ENCODE measurements at places on chromosomes 12 and 14.

DNA sequence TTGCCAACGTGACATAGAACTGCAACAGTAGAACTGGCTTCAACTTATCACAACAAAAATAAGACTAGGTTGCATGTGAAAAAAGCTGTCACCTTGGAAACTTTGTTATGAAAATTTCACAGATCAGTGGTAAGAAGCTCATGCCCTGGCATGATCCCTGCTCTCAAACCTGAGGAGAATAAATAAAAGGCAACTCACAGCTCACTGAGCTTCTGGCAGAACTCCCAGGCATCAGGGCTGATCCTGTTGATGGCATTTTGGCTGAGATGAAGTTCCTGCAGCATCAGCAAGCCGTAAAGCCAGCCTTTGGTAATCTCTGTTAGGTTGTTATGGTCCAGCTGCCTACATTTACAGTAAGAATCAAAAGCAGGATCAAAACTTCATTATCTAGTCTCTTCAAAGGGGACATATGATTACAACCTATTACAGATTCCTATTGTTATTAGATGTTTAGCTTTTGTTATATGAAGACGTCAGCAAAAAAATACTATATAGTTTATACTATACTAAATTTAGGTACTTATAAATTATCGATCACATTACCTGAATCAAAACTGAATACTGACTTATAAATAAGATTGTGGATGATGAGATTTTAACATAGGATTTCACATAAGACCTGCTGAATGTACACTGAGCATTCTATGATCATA is 32.0 kb downstream of the LRIG3 start:
- no peak for DNase-seq

DNA sequence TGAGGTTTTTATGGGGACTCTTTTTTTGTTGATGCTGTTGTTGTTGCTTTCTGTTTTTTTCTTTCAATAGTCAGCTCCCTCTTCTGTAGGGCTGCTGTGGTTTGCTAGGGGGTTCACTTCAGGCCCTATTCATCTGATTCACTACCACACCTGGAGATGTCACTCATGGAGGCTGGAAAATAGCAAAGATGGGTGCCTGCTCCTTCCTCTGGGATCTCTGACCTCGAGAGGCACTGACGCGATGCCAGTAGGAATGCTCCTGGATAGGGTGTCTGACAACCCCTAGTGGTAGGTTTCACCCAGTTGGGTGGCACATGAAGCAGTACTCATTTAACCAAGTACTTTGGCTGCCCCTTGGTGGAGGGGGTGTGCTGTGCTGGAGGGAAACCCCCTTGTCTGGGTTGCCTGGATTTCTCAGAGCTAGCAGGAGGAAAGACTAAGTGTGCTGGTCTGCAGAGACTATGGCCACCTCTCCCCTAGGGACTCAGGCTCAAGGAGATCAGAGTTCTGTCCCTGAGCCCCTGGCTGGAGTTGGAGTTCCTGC is 745.5 kb downstream of the TMTC2 start:
- DNase-seq: no peak

DNA sequence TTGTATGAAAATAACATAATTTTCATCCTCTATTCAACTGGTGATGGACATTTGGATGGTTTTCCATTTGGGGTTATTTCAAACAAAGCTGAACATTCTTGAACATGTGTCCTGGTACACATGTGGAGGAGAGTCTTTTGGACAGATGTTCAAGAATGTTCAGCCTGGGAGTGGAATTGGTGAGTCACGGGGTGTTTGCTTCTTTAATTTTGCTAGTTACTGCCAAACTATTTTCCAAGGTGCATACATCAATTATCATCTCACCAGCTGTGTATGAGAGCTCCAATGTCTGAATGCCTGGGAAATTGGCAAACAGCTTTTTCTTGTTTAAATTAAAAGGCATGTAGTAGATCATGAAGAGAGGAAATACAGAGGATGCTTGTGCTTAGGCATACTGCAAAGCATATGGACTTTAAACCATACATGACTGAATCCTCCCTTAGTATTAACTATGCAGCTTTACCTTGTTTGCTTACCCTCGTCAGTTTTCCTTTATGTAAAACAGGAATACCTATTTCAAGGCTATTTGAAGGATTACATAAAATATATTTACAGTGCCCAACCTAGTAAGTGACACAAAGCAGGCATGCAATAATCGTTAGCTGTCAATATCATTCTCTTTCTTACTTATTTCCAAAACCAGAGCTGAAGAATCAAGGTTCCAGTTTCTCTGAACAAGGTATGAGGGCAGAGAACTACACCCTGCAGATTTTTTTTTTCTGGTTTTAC is 152.1 kb downstream of the ITPR2 start:
- DNase-seq: no peak

GRCh38 chr12:1758887-1759286 is 61.5 kb upstream of the LRTM2 start:
- DNase-seq: no peak

DNA sequence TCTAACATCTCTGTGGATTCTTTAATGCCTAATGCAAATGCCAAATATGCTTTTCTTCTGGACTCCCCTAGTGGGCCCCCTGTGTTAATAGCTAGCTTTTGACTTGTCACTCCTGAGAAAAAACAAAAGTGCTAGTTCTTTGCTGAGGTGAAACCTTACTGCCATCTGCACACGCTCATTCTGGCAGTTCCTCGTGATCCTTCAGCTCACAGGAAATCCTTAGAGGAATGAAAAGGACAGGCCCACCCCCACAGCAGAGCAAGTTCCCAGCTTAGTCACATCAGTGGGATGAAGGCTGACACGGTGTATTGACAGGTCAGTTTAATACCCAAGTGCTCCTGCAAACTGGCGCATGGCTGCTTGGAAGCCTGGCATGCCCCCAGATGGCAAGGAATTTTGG is 165.1 kb upstream of the ATP2B1 start:
- no peak for DNase-seq

GRCh38 chr12:42780671-42781070 is 191.1 kb upstream of the PRICKLE1 start:
- no peak for DNase-seq
